ENCODE measurements at places on chromosomes 5 and 9.
A peak's percentile ranks its signal among the peaks of the same experiment; 100 is the strongest.

- no peak for DNase-seq
Measured at GRCh38 chr5:55601204-55601618, 66.4 kb upstream of the PLPP1 start.

- DNase-seq: no peak
Measured at GRCh38 chr5:142852416-142853198, 82.4 kb downstream of the ARHGAP26 start.

DNA sequence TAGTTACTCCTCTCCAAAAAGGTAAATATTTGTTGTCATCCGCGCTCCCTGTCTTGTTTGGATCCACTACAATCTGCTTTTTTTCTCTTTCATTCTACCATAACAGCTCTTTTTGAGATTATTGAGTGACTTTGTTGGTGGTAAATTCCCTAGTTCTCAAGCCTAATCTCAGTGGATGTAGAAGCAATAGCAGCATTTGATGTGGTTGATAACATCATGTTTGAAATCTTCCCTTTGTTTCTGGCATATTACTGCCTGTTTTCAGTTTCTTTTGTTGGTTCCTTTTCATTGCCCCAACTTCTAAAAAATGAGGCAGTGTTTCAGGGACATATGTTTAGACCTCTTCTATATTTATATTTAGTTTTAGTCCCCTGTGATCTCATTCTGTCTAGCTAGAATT lies 8.9 kb downstream of the CDC42SE2 start:
- DNase-seq: no peak

DNA sequence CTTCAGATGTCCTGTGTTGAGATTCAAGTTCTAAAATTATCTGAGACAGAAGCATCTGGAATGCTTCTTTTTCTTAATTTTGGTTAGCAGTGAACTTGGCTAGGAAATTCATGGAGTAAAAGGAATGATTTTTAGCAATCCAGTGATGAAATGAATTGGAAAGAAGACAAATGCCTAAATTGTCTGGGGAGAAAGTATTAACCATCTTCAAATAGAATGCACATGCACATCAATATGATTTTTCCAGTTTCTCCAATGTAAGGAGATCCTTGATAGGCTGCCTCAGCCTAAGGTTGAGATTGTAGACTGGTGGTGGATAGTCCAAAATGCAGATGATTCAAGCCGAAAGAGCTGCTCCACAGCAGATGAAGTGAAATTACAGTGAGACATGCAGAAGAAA lies 106.7 kb downstream of the PCSK5 start:
- no peak for DNase-seq

DNA sequence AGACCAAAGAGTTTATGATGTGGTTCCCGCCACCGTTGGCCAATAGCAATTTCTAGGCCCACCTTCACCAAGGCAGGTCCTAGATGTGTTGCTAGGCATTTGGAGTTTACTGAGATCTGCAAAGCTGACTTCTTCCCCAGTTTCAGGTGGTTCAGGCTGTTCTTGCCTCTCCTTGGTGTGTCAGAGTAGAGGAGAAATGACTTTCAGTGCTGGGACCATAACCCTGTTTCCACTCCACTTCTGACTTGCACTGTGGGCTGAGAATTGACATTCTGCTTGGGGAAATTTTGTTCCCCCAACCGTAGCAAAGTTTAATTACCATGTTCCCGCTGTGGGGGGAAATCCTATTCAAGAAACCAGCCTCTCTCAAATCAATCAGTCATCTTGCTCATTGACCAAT lies 128.0 kb upstream of the GABRP start:
- no peak for DNase-seq

DNA sequence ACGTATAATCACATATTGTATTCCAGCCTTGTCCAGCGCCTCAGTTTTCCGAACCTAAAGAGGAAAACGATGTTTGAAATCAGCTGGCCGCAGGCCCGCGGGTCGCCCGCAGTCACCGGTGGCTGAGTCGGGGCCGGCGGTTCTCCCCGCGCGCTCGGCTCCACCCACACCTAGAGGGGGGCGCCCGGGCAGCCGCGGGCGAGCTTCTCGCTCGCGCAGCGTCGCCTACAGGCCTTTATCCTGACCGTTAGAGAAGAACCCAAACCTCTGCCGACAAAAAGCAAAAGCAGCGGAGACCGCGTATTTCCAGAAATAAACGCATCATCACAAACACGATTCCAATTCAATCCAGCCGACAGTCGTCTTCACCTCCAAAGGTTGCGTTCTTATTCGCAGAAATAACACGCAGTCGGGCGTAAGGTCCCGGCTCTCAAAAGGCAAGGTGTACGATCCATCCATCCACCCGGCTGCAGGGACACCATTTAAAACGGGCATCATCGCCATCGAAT lies 725 bp upstream of the NIPBL start:
- DNase-seq: peak; percentile 74

- DNase-seq: no peak
Measured at GRCh38 chr5:142929587-142929986, 159.4 kb downstream of the ARHGAP26 start.

- DNase-seq: no peak
Measured at GRCh38 chr9:69574057-69574456, 98.1 kb downstream of the APBA1 start.
